H4 (cell line): ENCODE measurements at places on chromosomes 2 and 18.

GRCh38 chr18:949724-950631, 45.3 kb downstream of the ADCYAP1 start:
- no peak for DNase-seq

- DNase-seq = no peak
Measured at GRCh38 chr2:35082072-35082471, 1273.5 kb upstream of the CRIM1 start.

GRCh38 chr2:150866431-150866830, 379.0 kb upstream of the RND3 start:
- DNase-seq = no peak

GRCh38 chr2:174326161-174327020, 8.4 kb upstream of the SP9 start:
- DNase-seq = no peak

DNA sequence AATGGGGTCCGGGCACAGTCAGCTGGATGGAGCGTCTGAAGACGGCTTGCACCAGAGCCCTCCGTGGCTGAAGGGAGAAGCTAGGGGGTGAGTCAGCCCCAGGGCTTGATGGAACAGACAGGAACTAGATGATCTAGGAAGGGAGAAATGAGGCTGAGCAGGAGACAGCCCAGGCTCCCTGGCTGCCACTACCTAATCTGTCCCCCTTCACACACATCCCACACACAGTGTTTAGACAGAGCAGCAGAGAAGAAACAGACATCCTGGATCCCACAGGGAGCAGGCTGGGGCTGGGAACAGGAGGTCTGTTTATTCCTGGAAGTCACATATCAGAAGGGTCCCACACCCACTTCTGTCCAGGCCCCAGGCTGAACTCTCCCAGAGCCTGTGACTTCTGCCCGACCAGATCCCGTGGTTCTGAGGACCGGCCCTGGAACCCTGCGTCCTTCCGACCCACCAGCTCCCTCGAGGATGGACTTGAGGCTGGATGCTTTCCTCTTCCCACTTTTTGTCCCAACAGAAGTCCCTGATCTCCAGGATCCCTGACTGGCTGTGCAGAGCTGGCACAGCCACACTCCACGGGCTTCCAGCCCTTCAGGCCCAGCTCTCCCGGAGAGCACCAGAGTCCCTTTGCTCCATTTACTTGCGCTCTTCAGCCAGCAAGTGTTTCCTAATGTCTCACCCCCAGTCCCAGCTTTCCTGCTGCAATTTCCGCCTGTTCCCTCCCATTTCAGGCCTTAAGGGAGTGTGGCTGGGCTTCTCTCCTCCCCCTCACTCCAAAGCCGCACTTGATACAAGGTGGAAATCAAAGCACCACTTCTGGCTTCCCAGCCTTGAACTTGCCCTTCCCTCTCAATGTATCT, 1.5 kb upstream of the GPBAR1 start:
- no peak for DNase-seq

DNA sequence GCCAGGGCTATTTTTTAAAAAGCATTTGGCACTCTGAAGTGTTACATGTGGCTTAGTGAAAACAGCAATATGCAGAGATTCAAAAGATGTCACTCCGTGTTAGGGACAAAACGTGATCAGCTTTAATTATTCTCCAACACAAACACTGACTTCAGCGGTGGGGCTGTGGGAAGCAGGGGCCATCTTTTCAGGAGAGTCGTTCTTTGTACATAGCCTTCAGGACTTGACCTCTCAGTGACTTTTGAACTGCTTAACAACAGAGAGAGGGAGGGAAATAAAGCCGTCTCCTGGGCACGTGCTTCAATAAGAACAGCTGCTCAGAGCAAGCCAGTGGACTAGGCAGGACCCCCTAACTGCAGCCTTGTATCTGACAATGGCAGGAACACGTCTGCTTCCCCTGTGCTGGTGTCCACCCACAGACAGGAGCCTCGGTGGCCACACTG, 95.0 kb upstream of the HDAC4 start:
- DNase-seq = no peak

DNA sequence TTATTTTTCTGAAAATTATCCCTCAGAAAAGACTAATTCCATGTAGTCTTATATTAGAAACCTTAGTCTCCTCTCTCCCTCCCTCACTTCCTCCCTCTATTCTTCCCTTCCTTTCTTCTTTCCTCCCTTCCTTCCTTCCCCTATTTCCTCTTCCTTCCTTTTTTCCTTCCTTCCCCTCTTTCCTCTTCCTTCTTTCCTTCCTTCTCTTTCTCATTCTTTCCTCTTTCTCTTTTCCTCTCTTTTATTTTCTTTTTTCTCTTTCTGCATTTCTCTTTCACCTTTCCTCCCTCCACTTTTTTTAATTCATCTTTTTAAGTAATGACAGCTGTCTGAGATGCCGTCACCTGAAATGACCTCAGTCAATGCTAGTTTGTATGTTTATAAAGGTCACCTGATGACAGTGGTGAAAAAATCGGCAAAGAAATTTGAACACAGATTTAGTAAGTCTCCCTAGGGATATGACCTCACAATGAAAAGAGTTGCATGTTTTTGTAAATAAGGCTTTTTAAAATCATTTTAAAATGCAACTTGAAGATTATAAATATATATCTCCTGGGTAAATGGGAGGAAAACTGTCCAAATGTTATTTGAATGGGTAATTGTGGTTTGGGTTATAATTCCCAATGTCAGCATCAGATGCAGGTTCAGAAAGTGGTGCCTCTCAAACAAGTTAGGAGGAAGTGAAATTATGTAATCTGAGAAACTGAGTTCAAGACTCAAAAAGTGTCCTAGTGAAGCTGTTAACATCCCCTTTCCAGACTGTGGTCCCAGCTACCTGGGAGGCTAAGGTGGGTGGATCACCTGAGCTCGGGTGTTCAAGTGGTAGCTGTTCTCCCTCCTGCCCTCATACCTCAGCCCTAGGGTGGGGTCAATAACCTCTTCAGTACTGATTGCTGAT, 90.3 kb upstream of the ST3GAL5 start:
- DNase-seq = no peak

GRCh38 chr18:59002974-59003594, 136.6 kb upstream of the SEC11C start:
- DNase-seq = no peak

DNA sequence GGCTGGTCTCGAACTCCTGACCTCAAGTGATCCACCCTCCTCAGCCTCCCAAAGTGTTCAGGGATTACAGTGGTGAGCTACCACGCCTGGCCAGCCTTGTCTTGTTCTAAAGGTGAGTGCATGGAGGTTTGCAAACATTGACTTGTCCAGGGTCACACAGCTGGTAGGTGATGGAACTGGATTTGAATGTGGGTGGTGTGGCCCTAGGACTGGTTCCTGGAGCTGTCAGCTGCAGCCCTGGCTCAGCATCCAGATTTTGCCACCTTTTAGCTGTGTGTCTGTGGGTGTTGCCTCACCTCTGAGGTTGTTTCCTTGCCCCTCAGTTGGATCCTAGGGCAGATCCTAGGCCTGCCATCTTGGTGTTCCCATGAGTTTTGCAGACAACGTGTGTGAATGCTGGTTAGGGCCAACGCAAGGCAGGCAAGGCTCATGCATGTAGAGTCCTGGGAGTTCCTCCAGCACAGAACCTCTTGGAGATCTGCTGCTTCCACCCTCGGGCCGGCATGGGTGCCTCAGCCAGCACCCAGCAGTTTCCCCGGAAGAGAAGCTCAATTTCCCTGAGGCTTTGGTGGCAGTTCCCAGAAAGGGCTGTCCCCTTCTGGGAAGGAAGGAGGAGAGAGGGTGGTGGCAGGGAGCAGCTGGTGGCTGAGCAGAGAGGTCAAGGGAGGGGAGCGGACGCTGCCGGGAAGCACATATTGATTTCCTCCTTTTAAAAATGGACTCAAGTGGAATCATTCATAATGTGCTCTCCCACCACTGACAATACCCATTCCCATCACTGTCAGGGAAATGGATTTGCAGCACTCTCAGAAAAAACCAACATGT, 127.6 kb upstream of the HS6ST1 start:
- DNase-seq = no peak

GRCh38 chr18:79955302-79956075, 4.0 kb upstream of the SLC66A2 start:
- DNase-seq = no peak

DNA sequence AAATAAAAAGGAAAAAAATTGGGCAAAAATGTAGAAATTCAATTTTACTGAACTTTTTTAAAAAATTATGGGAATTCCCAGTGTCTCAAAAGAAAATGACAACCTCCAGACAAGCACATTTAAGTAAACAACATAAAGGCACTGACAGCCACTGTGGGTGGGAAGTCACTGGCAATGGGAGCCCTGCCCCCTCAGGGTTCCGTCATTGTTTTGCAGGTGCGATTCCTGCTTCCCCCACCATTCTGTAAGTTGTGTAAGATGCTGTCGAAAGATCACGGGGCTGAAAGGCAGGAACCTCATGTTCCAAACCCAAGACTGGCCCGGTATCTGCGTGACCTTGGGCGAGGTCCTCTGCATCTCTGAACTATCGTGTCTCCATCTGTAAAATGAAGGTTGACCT, 15.8 kb upstream of the ASPRV1 start:
- no peak for DNase-seq

- no peak for DNase-seq
Measured at GRCh38 chr2:129912066-129912820, 67.2 kb upstream of the RAB6C start.

DNA sequence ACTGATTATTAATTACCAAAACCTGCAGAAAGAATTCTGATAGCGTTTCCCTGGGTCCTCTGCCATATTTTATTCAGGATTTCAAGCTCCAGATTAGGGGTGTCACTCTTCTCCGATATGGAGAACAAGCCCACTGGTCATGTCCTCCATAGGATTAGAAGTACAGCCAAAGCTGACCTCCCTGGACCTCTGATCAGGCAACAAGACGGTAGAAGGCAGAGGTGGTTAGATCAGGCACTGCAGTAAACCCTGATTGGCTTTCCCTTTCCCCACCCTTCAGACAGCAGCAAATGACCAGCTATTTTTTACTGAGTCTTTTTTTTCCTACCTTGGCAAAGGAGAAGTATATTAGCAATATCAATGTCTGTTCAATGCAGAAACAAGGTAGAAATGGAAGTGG, 37.7 kb downstream of the SPC25 start:
- no peak for DNase-seq

- no peak for DNase-seq
Measured at GRCh38 chr2:17336458-17336857, 181.8 kb downstream of the RAD51AP2 start.

GRCh38 chr18:24704946-24705630, 244.7 kb downstream of the HRH4 start:
- peak; percentile 94 for DNase-seq
